NCI-H345 (cell line): ENCODE measurements at places on chromosomes 13 and 19.

GRCh38 chr13:33450956-33451709 lies 165.6 kb upstream of the STARD13 start:
- no peak for DNase-seq

- peak; percentile 21 for DNase-seq
Observed at GRCh38 chr13:110006304-110006703, 219.9 kb upstream of the IRS2 start.

GRCh38 chr19:55443045-55443823 lies at the start of gene SHISA7:
TSS of gene SHISA7 (minus strand) at chr19:55443300. CDS start at chr19:55442863, 437 bp downstream.
- DNase-seq: no peak

DNA sequence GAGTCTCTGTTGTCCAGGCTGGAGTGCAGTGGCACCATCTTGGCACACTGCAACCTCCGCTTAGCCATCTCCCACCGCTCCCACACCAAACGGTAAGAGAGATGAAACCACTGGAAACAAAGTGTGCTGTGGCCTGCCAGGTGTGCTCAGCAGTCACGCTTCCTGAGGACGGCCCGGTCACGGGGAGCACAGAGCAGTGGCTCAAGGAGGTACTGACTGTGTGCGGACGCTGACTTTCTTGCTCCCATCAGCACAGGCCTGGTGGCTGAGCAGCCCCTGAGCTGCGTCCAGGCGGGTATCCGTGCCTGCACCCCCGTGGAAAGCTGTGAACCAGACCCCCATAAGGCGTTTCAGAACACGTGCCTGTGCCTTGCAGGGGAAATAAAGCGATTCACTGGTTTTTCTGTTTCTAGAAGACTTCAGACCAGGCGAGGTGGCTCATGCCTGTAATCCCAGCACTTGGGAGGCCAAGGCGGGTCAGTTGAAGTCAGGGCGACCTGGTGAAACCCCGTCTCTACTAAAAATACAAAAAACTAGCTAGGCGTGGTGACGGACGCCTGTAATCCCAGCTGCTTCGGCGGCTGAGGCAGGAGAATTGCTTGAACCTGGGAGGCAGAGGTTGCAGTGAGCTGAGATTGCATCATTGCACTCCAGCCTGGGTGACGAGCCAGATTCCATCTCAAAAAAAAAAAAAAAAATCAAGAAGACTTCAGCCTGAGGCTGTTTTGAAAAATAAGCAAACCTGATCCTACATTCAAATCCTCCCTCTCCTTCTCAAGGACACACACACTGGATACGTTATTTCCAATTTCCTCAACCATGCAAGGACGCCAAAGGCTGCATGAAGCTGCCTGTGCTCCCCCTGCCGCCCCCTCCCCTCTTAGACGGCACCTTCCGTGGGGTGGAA lies 25.5 kb downstream of the ADPRHL1 start:
- DNase-seq: no peak

DNA sequence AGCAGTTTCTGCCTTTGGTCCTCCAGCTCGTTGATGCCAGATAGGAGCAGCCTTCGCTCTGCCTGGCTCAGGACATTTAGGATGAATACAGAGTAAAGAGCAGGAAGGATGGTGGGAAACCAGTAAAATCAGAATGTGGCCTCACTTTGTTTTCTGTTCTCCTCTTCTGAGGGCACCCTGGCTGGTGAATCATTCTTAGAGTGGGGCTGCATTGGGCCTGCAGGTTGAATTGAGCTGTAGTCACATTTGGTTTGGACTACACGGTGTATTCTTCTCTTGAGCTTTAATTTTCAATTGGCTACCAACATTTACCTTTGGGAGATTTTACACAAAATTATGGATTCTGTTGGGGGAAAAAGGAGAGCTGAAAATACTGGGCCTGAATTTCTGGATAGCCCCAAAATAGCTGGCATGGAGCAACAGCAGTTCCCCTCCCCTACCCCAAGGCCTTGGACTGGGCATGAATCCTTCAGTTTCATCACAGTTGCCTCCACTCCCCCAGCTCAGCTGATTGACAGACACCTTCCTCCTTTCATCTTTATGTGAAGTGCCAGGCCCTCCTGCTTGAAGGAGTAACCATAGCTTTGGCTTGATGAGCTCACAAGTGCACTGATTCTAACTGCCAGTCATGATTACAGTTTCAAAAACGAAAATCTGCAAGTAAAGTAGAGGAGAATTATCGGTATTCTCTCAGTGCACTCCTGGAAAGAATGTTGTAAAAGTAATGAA lies 24.3 kb downstream of the ERCC5 start:
- no peak for DNase-seq

DNA sequence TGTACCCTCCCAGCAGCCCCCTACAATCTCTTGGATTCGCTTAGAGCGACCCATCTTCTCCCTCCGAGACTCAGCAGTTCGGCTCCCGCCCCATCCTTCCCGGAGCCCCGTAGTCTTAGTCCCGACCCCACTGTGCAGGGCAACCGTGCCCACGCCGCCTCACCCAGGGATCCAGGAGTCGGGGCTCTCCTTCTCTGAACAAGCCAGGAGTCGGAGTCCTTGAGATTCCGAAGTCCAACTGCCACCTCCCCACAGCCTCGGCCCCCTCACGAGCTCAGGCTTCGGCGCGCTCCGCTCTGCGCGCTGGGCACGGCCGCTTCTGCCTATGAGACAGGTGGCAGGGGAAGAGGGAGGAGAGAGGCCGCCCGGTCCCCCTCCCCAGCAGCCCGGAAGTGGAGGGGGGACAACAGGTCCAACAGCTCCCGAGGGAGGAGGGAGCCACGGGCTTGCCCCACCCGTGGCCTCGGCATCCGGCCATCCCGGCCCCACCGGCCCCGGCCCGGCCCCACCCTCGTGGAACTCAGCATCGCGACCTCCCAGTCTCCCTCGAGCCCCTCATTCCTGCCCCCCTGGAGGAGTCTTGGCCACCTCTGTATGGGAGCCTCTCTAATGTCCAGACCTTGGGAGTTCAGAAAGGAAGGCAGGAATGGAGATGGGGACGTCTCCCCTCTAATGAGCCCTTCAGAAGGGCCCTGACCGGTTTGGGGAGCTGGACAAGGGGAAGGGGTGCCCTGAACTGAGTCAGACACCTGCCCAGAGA lies at the start of gene PHLDB3:
Gene PHLDB3, minus strand, starts transcription at position 321 of the 760 bp plus-strand sequence. CDS start 628 bp downstream, outside the sequence.
- peak; percentile 51 for DNase-seq

- no peak for DNase-seq
Observed at GRCh38 chr13:58806401-58806800, 1174.9 kb downstream of the PCDH17 start.

DNA sequence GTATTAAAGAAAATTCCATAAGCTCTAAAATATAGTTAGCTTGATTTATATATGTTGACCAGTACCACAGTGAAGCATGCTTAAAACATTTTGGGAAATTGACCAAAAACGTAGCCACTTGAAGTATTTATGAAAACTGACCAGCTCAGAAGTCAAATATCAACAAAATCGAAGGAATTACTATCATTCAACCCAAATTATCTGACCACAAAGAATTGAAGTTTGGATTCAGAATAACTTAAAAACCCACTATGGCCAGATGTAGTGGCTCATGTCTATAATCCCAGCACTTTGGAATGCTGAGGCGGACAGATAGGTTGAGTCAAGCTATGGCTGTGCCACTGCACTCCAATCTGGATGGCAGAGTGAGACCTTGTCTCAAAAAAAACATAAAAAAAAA lies 31.9 kb downstream of the GPALPP1 start:
- DNase-seq: no peak

DNA sequence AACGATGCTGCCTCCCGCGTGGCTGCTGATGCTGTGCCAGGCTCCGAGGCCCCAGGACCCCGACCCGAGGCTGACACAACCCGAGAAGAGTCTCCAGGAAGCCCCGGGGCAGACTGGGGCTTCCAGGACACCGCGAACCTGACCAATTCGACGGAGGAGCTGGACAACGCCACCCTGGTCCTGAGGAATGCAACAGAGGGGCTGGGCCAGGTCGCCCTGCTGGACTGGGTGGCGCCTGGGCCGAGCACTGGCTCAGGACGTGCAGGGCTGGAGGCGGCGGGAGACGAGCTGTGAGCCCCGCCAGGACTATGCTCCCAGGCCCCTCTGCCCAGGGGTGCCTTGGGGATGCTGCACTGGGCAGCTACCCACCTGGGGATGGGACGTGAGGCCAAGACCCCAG lies 10.7 kb downstream of the SIRT6 start:
- DNase-seq: no peak

DNA sequence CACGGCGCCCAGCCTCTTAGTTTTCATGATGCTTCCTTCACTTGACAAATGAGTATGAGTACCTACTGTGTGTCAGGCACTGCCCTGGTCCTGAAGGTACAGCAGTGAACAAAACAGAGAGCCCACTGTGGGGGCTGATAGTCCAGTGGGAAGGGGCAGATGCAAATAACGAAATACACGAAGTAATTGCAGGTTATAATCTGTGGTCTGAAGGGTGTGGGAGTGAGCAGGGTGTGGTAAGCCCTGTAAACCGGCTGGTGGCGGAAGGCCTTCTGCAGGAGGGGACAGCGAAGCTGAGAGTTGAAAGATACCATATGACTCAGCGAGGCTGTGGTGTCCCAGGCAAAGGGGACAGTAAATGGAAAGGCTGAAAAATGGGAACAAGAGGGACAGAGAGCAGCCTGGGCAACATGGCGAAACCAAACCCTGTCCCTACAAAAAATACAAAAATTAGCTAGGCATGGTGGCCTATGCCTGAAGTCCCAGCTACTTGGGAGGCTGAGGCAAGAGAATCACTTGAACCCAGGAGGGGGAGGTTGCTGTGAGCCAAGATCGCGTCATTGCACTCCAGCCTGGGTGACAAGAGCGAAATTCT lies 60.5 kb downstream of the MAP4K1 start:
- no peak for DNase-seq

DNA sequence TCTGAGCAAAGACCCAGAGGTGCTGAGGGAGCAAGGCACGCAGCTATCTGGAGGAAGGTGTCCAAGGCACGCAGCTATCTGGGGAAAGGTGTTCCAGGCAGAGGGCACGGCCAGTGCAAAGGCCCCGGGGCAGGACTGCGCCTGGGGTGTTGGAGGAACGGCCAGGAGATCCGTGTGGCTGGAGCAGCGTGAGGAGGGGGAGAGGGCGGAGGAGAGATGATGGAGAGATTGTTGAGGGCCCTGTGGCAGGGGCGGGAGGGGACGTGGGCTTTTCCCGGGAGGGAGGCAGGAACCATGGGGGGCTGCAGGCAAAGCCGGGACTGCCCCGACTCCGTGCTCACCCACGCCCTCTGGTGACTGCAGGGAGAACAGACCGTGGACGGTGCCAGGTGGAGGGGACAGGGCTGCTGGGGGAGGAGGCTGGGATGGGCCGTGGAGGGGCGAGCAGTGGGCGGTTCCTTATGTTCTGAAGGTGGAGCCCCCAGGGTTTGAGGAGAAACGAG lies 13.3 kb upstream of the MISP start:
- no peak for DNase-seq

GRCh38 chr19:51586103-51586728 lies 15.1 kb downstream of the ZNF175 start:
- DNase-seq: no peak

DNA sequence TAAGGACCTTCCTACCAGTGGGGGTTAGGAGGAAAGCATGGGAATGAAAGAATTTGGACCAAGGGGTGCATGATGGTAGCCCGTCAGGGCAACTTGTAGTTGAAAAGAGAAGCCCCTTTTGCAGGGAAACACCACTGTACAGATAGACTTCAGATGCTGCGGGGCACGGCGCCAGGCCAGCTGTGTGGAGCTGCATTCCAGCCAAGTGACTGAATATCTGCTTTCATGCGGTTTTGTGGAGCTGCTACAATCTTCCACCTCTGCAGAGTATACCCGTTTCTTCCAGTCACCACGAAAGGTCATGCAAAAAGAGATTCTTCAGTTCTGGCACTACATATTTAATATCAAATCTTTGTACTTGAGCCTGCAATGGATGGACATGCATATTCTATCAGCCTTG lies 104.7 kb downstream of the RGCC start:
- no peak for DNase-seq

- no peak for DNase-seq
Observed at GRCh38 chr13:78777396-78777795, 118.4 kb upstream of the OBI1 start.

GRCh38 chr13:85567909-85568308 lies 231.3 kb downstream of the SLITRK6 start:
- no peak for DNase-seq

DNA sequence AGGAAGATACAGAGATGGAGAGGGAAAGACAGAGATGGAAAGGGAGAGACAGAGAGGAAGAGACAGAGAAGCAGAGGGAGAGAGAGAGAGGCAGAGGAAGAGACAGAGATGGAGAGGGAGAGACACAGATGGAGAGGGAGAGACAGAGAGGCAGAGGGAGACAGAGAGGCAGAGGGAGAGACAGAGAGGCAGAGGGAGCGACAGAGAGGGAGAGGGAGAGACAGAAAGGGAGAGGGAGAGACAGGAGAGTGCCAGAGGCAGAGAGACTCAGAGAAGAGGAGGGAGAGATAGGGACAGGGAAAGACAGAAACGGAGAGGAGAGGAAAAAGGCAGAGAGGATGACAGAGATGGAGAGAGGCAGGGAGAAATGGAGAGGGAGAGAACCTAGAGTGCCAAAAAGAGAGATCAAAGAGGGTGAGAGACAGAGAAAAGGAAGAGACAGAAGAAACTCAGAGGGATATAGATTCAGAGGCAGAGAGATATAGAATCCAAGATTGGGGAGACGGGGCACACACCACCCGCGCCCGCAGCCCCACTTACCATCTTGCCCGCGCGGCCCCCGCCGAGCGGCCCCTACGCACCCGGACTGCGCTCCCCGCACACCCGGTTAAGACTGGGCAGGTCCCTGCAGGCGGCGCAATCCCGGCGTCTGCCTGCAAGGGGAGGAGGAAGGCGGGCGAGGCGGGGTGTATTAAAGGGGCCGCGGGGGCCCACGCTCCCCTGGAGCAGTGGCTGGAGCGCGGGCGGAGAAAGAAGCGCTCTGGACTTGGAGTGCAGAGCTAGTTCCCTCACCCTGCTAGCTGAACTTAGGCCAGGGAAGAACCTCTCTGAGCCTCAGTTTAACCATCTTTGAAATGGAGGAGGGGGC lies 10.7 kb downstream of the TM6SF2 start:
- no peak for DNase-seq

DNA sequence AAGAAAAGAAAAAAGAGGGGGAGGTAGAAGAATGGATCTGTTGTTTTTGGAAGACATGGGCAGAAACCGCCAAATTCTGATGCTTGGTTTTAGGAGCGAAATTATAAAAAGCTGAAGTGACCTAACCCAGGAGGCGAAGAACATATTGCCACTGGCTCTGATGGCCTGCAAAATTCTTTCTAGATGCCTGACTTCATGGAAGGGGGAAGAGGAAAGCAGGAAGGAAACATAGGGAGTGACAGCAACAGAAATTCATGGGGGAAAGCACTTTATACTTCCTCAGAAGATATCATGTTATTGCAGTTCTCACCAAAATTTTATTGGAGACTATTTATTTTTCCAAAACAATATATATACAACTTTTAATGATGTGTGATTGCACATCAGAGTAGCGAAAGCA lies 213.5 kb downstream of the DLEU7 start:
- DNase-seq: no peak

- DNase-seq: no peak
Observed at GRCh38 chr13:26619358-26619757, 61.9 kb downstream of the WASF3 start.
